ENCODE measurements at places on chromosomes 1 and 21.

DNA sequence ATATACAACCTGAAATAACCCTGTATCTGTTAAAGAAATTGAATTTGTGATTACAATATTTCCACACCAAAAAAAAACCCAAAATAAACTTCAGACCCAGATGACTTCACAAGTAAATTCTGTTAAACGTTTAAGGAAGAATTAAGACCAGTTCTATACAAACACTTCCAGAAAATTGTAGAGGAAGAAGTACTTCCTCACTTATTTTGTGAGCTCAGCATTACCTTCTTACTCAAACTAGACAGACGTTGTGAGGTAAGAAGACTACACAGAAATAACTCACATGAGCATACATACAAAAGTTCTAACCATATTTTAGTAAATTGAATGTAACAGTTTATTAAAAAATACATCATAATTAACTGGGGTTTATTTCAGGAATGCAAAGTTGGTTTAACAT lies 18.8 kb downstream of the RALGPS2 start:
- no peak for DNase-seq

DNA sequence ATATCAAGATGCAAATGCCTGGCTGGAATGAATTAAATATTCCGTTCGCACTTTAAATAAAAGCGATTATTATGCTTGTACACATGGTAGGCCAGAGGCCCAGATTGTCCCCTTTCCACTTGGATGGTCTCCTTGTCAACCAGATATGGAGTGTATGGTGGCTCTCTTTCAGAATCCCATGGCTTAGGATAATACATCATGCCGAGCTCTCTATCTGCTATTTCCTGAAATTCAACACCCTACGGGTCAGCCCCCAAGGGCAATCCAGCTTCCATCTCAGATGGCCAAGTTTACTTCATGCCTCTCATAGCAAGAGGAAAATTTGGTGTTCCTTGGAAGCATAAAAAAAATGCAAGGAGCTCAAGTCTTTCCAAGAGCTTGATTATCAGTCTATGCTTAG lies 25.4 kb upstream of the FMO1 start:
- DNase-seq: no peak

GRCh38 chr1:100246738-100247137 lies 2.9 kb downstream of the DBT start:
- DNase-seq: no peak

GRCh38 chr1:53090227-53091147 lies 28.5 kb downstream of the PODN start:
- DNase-seq: no peak

DNA sequence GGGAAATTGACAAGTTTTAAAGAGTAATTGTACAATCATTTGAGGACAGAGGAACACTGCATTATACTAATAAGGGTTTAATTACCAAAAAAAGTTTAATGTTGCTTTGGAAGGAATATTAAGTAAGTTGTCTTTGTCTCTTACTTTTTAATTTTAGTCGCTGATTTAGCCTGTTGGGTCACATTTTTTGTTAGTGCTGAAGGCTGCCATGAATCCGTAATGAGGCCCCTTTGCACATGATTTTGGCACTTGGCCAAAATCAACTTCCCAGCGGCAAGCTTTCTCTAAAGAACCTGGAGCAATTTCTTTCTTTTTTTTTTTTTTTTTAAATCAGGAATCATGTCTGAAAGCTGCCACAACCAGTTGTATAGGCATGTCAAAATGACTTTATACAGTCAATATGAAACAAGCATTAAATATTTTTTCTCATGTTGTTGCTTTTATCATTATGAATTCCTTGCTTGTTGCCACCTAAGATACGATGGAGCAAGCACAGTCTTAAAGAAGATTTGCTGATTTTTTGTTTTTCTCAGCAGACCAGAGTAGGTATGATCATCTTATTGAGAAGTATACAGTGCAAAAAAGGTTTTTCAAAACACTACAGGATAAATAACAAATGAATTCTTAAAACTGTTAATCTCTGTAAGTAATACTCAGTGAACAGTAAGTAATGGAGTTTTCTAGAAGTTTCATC lies 690.4 kb downstream of the USP25 start:
- no peak for DNase-seq

DNA sequence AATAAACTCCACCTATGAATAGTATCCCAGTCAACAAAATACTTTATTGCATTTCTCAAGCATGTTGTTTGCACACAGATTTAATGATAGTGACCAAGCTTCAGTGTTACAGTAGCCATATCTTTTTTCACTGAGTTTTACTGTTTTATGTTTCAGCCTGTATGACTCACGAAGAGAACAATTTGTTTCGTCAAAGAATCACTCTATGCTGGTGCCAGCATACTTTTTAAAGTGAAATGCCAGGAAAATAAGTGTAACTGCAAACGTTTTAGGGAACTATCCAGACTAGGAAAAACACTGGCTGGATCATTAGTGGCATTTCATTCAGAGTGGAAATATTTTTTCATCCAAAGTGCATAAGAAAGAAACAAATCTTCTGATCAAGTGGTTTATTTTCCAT lies 210.8 kb downstream of the COL11A1 start:
- no peak for DNase-seq

DNA sequence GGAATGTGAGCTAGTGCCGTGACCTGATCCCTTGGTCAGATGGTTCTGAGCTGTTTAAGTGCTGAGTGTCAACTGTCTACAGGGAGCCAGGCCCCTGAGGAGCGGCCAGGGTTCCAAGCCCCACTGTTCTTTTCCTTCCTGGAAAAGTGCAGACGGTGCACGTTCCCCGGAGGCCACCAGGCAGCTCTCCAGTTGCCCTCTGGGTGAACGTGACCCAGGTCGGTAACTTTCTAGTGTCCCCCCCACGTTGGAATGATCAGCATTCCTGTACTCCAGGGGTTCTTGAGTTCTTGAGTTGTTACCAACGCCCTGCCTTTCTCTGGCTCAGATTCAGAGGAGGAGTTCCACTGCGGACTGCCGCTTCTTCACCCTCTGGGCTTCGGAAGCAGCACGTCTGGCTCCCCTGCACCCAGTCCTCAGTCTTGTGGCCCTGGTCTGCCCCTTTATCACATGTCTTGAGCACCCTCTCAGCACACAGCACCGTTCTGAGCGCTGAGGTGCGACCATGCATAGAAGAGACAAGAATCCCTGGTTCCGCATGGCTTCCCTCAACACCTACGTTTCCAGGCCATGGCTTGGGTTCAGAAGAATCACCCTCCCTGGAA lies 131.5 kb downstream of the DHRS3 start:
- no peak for DNase-seq

DNA sequence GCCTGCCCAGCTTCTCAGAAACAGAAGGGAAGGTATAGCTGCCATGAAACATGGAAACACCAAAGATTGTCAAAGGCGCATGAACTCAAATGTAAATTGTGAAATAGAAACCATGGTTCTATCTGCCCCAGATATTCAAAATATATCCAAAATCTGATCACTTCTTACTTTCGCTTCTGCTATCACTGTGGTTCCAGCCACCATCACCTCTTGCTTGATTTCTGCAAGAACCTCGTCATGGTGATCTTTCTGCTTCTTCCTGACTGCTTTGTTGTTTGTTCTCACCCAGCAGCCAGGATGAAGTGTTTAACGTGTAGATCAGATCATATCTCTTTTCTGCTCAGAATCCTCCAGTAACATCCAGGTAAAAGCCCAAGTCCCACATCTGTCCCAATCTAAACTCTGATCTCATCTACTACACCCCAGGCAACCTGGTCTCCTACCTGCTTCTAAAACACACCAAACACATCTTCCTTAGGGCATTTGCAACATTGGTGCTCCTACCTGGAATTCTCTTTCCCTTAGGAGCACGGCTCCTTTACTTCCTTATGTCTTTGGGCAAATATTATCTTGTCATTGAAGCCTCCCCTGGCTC lies 10.5 kb upstream of the LMO4 start:
- DNase-seq: no peak

- no peak for DNase-seq
Measured at GRCh38 chr1:240611619-240612480, at the start of gene GREM2. Gene GREM2, minus strand, starts transcription at chr1:240612155. Its CDS starts 118,680 bp downstream, at chr1:240493475.

DNA sequence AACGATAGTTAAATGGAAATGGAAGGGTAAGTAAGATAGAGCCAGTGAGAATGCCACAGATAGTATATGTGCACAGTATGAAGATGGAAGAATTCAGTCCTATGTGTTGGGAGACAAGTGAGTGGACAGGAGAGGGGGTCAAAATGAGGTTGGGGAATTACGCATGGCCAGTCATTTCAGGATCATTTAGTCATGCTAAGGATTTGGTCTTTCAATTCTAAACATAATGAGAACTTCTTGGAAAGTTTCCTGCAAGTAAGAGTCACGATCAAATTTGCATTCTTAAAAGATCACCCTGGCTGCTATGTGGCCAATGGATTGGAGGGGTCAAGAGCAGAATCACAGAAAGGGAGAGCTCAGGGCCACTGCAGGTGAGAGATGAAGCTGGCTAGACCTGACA lies 64.0 kb upstream of the KCNK2 start:
- no peak for DNase-seq

GRCh38 chr1:163747855-163748254 lies 426.1 kb downstream of the NUF2 start:
- DNase-seq: no peak

DNA sequence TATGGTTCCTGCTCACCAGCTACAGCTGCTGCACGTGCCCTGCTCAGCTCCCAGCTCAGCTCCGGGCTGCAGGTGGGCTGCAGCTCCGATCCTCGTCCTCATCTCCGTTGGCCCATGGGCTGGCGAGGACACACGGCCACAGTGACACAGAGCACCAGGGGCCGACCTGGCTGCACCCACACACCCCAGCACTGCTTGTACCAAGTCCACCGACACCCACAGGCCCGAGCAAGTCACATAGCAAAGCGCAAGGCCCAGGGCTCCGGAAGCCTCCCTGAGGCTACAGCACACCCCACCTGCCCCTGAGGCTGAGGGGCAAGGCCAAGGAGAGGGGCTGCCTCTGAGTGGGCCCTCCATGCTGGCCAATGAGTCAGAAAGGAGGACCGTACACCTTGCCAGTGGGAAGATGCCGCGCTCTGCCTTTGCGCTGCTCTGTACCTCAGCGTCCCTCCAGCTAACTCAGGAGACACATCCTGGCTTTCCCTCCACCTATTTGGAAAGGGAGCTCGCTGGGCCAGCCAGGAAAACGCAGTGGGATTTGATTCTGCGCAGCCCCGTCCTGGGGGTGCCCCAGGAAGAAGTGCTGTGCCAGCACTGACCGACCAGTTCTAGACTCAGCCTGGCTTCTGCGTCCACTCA lies 124.8 kb downstream of the SIK1 start:
- DNase-seq: no peak

GRCh38 chr1:80258659-80259058 lies 1252.1 kb upstream of the ADGRL4 start:
- DNase-seq: no peak

DNA sequence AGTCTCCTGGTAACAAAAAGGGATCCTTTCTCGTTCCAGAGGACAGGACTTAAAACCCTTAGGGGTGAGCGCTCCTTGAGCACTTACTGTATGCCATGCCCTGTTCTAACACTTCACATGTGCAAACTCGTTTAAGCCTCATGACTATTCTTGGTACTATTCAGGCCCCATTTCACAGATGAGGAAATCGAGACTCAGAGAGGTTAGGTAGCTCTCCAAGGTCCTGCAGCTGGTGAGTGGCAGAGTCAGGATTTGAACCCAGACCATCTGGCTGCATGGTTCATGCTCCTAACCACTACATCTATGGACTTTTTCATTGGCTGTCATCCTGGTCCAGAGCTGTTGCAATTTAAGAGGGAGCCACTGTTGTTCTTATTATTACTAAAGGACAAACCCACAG lies 46.7 kb upstream of the WNT4 start:
- DNase-seq: no peak

DNA sequence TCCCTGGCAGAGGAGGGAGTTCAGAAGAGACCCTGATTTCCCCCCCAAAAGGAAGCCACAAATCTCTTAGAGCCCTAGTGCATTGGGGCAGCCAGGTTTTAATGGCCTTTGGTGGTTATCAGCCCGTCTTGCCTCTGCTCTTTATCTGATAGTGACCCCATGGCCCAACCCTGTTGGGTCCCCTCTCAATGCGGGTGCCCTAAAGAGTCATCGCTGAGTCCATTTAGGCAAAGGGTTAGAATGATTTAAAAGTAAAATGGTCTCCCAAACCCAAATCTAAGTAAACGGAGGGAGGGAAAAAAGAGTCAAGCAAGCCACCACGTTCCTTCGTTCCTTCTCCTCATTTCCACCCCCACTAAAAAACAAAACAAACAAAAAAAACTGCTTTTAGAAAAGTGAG lies 164.0 kb downstream of the RUNX1 start:
- DNase-seq: no peak

DNA sequence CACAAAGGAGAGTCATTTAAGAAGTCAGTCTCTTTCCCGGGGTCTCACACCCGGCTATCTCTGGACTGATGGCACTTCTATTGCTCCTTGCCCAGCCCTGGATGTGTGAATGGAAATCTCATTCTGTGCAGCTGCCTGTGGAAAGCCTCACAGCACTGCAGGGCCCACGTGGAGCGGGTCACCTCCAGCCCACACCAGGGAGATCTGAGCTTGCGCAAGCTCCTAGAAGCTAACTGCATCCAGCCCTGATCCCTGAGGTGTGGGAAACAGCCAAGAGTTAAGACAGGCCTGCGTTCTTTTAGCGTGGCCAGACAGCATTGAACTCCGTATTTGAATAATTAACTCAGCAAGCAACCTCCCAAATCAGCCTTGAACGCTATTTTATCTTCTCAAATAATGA lies 150.5 kb downstream of the LRIG2 start:
- no peak for DNase-seq

GRCh38 chr1:117883616-117884015 lies 45.8 kb downstream of the GDAP2 start:
- DNase-seq: no peak

- no peak for DNase-seq
Measured at GRCh38 chr1:27689423-27690173, 17.6 kb upstream of the IFI6 start.

GRCh38 chr1:101008229-101008834 lies 17.3 kb downstream of the DPH5 start:
- DNase-seq: no peak

DNA sequence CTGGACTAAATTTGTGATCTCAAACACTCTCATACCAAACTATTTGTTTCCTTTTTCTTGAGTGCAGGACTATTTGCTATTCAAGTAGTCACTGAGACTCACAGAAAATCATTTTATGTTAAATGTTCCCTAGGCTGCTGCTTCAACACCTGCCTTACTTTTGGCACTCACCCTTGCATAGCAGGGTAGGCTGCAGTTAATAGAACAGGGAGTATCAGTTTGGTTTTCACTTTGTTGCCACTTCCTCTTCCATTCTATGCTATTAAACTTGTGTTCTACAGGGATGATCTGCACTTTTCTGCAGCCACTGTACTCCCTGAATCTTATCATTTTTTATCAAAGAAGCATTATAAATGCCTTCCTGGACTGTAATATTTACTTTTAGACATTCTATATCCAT lies 148.7 kb upstream of the PRMT6 start:
- DNase-seq: no peak

- DNase-seq: no peak
Measured at GRCh38 chr1:176801514-176802020, 338.6 kb downstream of the PAPPA2 start.

All from GF-D8 (cell line).